Stimulated activated CD4-positive, alpha-beta T cell treated with anti-CD3 and anti-CD28 coated beads, Interleukin-2, amount 100 ng/mL, for 24 hours (primary cell): ENCODE measurements at places on chromosomes 7 and 10.

DNA sequence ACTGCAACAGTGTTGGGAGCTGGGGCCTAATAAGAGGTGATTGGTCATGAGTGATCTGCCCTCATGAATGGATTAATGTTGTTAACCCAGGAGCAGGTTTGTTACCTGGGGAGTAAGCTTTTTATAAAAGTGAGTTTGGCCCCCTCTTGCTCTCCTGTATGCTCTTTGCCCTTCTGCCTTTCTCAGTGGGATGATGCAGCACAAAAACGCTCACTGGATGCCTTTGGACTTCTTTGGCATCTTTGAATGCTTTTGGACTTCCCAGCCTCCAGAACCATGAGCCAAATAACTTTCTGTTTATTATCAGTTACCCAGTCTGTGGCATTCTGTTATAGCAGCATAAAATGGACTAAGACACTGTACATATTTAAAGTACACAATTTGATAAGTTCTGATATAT, 48.5 kb downstream of the CCDC71L start:
- no peak for DNase-seq

- peak; percentile 82 for DNase-seq
Observed at GRCh38 chr7:45259966-45260646, 102.5 kb downstream of the RAMP3 start.

GRCh38 chr10:122624546-122624945, 64.0 kb downstream of the DMBT1 start:
- DNase-seq: no peak

GRCh38 chr10:109894516-109894915, 28.8 kb downstream of the XPNPEP1 start:
- no peak for DNase-seq
